ENCODE measurements at places on chromosomes 13 and 19. TPM values are rescaled to one million over a fixed set of nuclear protein-coding genes. Genes with fewer than 3 reads are reported as not detected.
A peak's percentile ranks its signal among the peaks of the same experiment; 100 is the strongest.

Gene ZNF317
- 23.0 TPM for total RNA-seq

Gene ZNF790
- 10.2 TPM for total RNA-seq

Gene AZU1
- 0.51 TPM for total RNA-seq

Gene ZNF497
- 0.65 TPM for total RNA-seq

Gene CHST8
- total RNA-seq = not detected

Gene PLIN4
- not detected for total RNA-seq

Gene ZNF99
- total RNA-seq = not detected

Gene CCDC8
- total RNA-seq = 53.2 TPM

Gene DAND5
- 0.57 TPM for total RNA-seq

Gene LMTK3
- total RNA-seq = 0.67 TPM

Gene TMEM255B
- 7.1 TPM for total RNA-seq

Gene C3
- total RNA-seq = not detected

Gene PSG11
- total RNA-seq = not detected

Gene TTC9B
- total RNA-seq = not detected

GRCh38 chr13:97967948-97968347 is 14.5 kb downstream of the IPO5 start:
- no peak for DNase-seq

GRCh38 chr19:31545777-31546176 is 196.5 kb upstream of the TSHZ3 start:
- DNase-seq = no peak

DNA sequence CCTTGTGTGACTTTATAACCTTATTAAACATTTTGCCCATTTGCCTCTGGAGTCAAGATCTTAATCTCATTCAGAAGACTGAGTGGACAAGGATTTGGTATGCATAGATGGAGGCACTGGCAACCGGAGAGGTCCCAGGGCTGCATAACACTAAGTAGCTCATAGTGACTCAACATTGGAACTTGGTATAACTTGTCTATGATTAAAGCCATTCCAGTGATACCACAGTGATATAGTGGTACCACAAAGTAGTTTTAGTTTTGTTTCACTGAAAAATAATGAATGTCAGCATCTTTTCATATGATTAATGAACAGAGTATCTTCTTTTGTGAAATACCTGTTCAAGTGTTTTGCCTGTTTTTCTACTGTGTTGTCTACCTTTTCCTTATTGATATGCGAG is 26.4 kb downstream of the CDK8 start:
- DNase-seq = no peak

- no peak for DNase-seq
These were observed 628.0 kb upstream of the MIR17HG start for GRCh38 chr13:90719461-90719860.

DNA sequence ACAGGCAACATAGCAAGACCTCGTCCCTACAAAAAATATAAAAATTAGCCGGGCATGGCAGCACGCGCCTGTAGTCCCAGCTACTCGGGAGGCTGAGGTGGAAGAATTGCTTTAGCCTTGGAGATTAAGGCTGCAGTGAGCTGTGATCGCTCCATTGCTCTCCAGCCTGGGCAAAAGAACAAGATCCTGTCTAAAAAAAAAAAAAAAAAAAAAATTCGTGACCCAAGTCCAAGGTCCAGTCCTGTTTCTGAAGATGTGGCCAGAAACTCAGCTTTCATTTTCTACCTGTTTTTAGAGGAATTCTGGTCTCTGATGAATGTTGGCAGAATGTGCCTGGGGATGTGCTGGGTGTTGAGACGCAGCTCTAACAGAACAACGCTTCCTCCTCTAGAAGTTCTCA is 1.9 kb upstream of the PGPEP1 start:
- no peak for DNase-seq

DNA sequence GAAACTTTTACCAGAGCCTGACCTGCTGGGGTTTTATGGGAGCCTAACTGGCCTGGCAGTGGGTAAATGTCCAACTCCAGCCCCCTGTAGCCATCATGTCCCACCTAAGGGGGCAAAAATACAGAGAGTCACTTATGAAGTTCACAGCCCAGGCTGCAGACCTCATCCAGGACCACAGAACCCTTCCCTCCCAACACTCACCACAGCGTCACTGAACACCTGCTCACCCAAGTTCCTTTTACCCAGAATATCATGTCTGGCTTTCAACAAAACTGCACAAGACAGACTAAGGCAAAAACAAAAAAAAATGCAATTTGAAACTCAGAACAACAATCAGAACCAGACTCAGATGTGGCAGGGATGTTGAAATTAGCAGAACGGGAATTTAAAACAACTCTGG is 6.4 kb downstream of the CEACAM3 start:
- no peak for DNase-seq

GRCh38 chr19:1618157-1619093 is 13.2 kb upstream of the UQCR11 start:
- no peak for DNase-seq

DNA sequence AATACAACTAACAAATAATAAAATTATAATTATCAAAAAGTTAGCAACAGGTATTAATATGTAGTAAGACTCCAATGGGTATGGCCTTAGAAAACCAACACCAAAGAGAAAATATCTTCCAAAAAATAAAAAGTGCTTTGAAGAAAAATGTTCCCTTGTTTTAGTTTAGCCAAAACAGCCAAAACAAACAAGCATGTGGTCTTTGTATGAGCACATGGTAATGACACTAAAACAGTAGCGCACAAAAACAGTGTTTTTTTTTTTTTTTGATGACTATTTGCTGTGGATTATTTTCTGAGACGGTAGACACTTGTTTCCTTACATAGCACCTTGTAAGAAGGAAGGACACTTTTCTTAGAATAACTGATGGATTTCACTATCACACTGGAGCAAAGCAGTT is 459.3 kb downstream of the ITGBL1 start:
- DNase-seq = no peak

DNA sequence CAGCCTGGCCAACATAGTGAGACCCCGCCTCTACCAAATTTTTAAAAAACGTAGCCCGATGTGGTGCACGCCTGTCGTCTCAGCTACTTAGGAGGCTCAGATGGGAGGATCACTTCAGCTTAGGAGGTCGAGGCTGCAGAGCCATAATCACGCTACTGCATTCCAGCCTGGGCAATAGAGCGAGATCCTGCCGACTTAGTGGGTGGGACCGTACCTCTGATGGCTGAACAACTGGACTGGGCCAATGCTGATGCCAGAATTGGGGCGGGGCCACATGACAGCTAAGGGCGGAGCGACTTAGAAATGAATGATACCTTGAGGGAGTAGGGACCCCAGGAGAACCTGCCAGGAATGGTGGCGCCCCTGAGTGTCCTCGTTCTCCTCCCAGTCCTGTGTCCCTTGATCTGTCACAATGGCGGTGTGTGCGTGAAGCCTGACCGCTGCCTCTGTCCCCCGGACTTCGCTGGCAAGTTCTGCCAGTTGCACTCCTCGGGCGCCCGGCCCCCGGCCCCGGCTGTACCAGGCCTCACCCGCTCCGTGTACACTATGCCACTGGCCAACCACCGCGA is 3.6 kb downstream of the LTBP4 start:
- DNase-seq = no peak

DNA sequence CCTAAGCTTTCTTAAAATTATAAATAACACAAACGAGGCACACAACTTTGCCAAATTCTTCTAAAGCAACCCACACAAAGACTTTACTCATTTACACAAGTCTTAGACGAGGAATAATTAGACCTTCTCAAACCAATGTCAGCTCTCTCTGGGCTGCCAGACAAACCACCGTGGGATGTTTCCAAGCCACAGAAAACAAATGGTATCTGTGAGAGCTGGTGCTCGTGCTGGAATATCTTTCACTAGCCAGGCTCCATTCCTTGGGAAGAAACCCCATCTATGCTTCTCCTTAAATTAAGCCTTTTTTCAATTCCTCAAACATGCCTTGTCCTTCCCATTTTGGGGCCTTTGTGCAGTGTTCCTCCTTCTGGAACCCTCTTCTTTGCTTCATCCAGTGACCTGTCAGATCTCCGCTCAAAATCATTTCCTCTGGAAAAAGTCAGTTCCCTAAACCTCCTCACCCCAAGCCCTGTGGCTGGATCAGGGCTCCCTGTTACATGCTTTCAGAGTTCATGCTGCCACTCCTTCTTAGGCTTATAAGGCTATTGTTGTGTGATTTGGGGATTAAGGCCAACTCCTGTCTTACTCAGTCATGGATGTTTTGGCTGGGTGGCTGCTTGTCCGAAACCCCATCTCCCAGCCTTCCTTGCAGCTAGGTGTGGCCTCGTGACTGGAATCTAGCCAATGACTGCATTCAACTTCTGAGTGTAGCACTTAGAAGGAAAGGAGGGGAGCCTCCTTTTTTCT is 64.2 kb upstream of the GTF2F2 start:
- DNase-seq = no peak

DNA sequence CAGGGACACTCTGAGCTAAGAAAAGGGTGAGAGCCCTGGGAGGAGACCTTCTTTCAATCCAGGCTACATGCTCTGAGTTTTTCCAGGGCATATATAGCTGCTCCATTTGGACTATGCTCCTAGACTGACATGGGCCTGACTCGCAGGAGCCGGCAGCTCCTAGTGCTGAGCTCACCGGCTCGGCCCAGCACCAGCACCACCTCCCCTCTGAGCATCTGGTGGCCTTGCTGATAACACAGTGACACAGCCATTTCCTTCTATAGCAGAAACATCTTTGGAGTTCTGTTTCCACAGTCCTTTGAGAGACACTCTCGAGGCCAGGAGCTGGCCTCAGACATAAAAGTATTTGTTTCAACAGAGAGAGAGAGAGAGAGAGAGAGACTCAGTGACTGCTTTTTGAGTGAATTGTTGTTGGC is 184.9 kb downstream of the TM9SF2 start:
- no peak for DNase-seq

DNA sequence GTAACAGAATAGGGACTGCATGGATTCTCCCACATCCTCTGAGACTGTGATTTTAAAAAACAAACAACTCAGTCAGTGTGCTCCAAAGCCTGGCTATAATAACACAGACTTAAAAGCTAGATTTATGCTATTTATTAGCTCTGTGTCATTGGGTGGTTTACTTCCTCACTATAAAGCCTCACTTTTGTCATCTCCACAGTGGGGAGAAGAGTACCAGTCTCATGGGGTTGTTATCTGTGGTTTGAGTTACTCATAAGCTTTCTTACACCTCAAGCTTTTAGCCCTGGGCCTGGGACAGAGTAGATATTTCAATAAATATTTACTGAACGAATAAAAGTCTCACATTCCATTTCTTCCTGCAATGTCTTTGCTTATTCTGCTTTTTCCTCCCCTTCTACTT is 5.3 kb downstream of the RNASEH2B start:
- DNase-seq = no peak

DNA sequence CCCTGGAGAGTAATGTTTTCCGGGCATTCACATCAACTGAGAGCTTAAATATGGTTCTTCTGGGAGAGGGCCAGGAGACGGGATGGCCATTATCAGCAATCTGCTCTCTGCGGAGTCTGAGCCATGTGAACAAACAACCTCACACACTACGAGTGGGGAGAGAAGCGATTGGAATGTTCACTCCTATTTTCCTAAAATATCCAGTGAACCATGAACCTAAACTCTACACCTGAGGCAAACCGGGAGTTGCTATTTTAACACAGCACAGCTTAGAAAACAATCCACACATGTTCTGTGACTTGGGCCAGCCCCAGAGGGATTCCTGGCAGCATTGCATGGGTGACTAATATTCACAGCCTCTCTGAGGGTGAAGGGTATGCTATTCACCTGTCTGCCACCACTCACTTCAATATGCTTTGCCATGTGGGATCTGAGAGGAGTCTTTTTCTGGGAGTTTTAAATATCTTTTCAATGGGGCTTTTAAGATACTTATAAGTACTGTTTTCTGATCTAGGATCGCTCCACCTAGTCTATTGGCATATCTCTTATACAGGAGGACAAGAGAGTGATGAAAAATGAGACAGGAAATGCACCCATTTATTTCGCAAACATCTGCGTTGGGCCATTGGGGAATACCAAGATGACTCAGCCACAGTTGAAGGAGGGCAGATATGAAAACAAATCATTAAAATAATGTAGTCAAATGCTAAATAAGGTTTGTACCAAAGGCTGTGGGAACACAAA is 72.6 kb upstream of the SERP2 start:
- no peak for DNase-seq

DNA sequence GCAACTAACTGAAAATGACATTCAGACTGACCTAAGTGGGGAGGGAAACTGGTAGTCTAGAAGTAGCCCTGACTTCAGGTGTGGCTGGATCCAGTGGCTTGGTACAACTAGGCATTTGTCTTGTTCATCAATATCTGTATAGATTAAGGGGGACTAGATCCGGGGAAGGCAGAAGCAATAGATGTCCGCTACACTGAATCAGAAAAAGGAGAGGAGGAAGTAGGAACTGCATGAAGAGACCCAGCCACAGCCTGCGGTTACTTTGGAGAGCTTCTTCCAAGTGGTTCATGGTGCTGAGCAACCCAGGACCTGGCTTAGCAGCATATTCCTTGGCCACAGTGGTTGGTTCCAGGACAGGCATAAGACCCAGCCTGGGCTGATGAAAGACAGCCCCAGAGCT is 9.9 kb upstream of the PRODH2 start:
- DNase-seq = no peak

GRCh38 chr19:17737690-17738153 is 13.6 kb upstream of the FCHO1 start:
- no peak for DNase-seq

DNA sequence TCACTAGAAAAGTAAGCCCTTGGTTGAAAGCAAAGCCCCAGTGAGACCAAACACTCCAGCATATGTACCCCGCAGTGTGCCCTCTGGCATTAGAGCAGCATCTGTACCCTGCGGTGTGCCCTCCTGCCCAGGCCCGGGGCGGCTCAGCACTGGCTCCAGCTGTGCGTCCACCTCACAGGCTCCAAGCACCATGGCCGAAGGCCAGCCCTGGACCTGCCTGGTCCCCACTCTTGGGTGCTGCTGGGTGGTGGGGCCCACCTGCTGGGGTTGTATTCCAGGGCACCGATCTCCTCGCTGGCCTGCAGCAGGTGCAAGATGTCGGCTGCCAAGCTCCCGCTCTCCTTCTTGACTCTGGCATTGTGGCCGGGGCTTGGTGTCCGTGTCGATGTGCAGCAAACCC is 230.2 kb downstream of the TUBA3C start:
- DNase-seq = peak; percentile 85

GRCh38 chr19:45819769-45820168 is 4.7 kb upstream of the RSPH6A start:
- DNase-seq = peak; percentile 90

DNA sequence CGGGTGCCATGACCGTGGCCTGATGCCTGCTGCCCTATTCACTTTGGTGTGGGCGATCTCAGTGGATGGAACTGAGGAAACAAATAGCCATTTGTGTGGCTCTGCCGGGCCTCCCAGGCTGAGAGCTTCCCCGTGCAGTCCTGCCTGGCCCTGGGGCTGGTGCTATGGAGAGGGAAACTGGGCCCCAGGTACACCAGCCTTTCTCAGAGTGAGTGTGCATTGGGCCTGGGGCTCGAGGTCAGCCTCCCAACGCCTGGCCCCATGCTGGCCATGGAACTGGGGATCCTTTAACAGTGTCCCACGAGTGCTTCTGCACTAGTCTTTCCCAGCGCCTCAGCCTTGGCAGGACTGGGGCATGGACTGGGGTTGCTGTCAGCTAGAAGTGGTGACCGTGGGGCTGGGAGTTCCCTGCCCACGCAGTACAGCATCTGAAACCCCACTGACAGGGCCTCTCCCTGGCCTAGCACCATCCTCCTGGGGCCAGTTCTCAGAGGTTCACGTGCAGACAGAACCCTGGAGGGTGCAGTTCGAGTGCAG is 10.5 kb downstream of the PLEKHF1 start:
- no peak for DNase-seq
